ENCODE measurements at places on chromosomes 3 and 15. TPM values are rescaled to one million over a fixed set of nuclear protein-coding genes. Genes with fewer than 3 reads are reported as not detected.
A peak's percentile ranks its signal among the peaks of the same experiment; 100 is the strongest.

OR5K2 gene
- total RNA-seq = not detected

CMTM6 gene
- 82.0 TPM for total RNA-seq

ACOX2 gene
- total RNA-seq = 26.0 TPM

ATP2B2 gene
- 0.36 TPM for total RNA-seq

TOPBP1 gene
- total RNA-seq = 16.1 TPM

DNA sequence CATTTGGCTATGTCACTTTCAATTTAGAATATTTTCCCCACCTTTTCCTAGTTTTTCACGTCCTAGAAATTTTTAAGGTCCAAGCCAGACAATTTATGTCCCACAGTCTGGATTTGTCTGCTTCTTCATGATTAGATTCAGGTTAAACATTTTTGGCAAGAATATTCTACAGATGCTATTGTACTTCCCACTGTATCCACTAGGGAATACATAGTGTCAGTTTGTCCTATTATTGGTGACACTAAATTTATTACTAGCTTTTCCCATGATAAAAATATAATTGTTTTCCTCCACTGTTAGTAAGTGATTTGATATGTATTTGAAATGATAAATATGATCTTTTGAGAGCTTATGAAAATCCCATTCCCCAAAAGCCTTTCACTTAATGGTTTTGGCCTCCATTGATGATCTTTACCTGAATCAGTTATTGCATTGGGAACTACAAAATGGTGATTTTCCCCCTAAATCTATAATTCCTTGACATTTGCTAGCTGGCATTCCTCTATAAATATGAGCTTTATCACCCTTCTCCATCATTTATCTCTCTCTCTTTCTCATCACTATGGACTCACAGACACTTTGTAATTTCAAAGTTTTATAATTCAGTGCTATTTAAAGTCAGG lies 8.3 kb downstream of the ARL14 start:
- H3K36me3 ChIP-seq = no peaks in the 10 kb centered on the region
- no peaks in the 10 kb centered on the region for H3K4me1 ChIP-seq
- no peak overlapping the region for H3K27ac ChIP-seq
- DNase-seq = no peak
- no peaks in the 10 kb centered on the region for H3K27me3 ChIP-seq

DNA sequence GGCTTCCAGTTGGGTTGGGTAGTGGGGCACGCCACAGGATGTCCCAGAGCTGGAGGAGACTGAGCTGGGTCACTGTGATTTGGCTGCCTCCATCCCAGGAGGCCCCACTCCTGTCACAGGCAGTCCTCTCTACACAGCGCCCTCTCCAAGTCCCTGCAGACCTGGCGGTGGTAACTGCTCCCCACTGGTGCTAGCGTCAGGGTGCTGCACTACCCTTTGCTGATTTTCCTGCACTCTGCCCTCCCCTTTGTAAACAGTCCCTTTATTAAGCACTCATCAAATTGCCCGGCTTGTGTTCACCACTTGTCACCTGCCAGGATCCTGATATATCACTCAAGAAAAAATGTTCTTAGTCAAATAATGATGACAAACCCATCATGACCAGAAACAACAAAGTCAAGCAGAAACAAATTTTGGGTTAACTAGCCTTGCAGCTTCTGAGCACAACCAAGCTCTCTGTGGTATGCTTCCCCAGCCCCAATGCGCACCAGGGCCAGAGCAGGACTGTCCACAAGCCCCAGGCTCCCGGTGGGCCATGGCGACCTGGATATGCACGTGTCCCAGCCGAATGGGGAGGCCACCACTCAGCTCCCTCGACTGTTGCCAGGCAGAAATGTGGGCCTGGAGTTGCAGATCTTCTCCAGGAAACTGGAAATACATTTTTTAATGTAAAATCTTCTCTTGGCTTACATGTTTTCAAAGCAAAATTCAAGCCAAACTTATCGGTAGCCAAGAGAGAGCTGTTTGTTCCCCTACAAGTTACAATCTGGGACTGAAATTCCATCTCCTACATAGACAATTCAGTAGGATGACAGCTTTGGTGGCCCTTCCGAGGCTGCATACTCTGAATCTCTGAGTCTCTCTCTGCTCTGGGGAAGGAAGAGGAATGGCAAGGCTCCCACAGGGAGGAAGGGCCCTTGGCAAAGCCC lies 24.5 kb downstream of the MEGF11 start:
- DNase-seq = no peak
- H3K4me1 ChIP-seq = no peaks in the 10 kb centered on the region
- no peak overlapping the region for H3K4me3 ChIP-seq
- no peaks in the 10 kb centered on the region for H3K36me3 ChIP-seq

DNA sequence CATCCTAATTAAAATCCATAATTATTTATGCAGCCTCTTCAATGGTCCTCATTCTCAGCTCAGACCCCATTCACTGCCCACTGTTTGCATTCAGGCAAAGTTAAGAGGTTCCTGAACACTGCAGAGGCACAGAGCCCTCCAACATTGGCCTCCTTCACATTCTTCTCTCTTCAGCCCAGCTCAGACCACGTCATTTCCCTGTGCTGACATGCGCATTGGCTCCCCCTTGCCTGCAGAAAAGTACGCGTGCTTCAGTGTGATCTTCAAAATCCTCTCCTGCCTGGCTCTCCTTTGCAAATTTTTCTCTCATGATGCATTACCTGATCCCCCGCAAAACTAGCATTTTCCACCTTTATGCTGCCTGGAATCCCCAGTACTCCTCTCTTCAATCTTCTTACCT lies 552.3 kb downstream of the NTRK3 start:
- no peaks in the 10 kb centered on the region for H3K27me3 ChIP-seq
- no peaks in the 10 kb centered on the region for H3K4me1 ChIP-seq
- no peak overlapping the region for H3K4me3 ChIP-seq
- H3K27ac ChIP-seq = no peak overlapping the region
- no peak for DNase-seq

- DNase-seq = no peak
- H3K27ac ChIP-seq = no peak overlapping the region
- no peak overlapping the region for H3K4me3 ChIP-seq
- peaks cover 3% of the 10 kb centered on the region for H3K36me3 ChIP-seq
- no peaks in the 10 kb centered on the region for H3K4me1 ChIP-seq
Observed at GRCh38 chr15:60518511-60518910, 39.6 kb upstream of the ICE2 start.

- no peak overlapping the region for H3K27ac ChIP-seq
- H3K36me3 ChIP-seq = no peaks in the 10 kb centered on the region
- DNase-seq = no peak
- no peaks in the 10 kb centered on the region for H3K4me1 ChIP-seq
- no peaks in the 10 kb centered on the region for H3K27me3 ChIP-seq
Observed at GRCh38 chr3:169082076-169082475, 581.4 kb downstream of the MECOM start.

- no peak overlapping the region for H3K27ac ChIP-seq
- no peaks in the 10 kb centered on the region for H3K27me3 ChIP-seq
- H3K36me3 ChIP-seq = no peaks in the 10 kb centered on the region
- H3K4me1 ChIP-seq = no peaks in the 10 kb centered on the region
Observed at GRCh38 chr3:43215663-43216275, 70.6 kb upstream of the SNRK start.

DNA sequence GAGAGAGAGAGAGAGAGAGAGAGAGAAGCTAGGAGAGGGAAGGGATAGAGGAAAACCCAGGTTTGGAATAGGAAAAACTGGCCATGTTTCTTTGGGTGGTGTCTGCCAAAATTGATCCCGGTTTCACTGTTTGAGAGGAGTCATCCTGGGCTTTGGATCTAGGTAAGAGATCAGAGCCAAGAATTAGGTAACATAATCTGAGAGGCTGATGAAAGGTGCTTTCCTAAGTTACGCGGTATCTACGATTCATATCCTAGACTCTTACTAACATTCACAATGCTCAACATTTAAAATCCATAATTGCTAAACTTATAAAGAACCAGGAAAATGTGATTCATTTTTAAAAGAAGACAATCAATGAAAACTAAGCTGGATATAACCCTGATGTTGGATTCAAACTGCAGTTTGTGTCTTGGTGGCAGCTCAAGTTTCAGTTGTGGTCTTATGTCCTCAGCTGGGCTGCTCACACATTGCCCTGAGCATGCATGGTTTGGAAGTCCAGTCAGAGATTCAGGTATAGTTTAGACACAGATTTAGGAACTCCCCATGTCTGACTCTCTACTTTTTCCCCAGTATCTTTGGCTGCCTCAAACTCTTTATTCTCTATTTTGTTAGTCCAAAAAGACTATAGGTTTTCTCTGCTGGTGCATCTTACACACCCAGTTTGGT lies 42.5 kb upstream of the FMN1 start:
- DNase-seq = no peak
- no peak overlapping the region for H3K4me3 ChIP-seq
- no peaks in the 10 kb centered on the region for H3K36me3 ChIP-seq
- H3K27me3 ChIP-seq = no peaks in the 10 kb centered on the region
- H3K27ac ChIP-seq = no peak overlapping the region

- H3K27ac ChIP-seq = no peak overlapping the region
- no peak for DNase-seq
- no peak overlapping the region for H3K4me3 ChIP-seq
- H3K36me3 ChIP-seq = no peaks in the 10 kb centered on the region
Observed at GRCh38 chr3:114640126-114640525, 346.3 kb downstream of the TIGIT start.

DNA sequence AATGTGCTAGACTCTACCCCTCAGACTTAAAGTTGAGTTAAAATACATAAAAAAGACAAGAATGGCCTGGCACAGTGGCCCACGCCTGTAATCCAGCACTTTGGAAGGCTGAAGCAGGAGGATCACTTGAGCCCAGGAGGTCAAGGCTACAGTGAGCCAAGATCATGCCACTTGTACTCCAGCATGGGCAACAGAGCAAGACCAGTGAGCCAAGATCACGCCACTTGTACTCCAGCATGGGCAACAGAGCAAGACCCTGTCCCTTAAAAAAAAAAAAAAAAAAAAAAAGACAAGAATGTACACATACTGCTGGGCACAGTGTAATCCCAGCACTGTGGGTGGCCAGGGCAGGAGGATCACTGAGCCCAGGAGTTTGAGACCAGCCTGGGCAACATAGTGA lies 17.4 kb downstream of the DIS3L start:
- peak; percentile 18 for DNase-seq
- H3K27me3 ChIP-seq = no peaks in the 10 kb centered on the region
- no peak overlapping the region for H3K27ac ChIP-seq
- H3K4me1 ChIP-seq = no peaks in the 10 kb centered on the region

GRCh38 chr15:74613953-74614743 lies 1.5 kb upstream of the CLK3 start:
- peak overlapping the region; percentile 99 for H3K27ac ChIP-seq
- no peak for DNase-seq
- peaks cover 32% of the 10 kb centered on the region for H3K4me1 ChIP-seq
- peak overlapping the region; percentile 77 for H3K4me3 ChIP-seq
- no peaks in the 10 kb centered on the region for H3K27me3 ChIP-seq
- peaks cover 4% of the 10 kb centered on the region for H3K36me3 ChIP-seq

- no peaks in the 10 kb centered on the region for H3K36me3 ChIP-seq
- no peak overlapping the region for H3K27ac ChIP-seq
- no peaks in the 10 kb centered on the region for H3K27me3 ChIP-seq
Observed at GRCh38 chr15:65631503-65631902, 9.8 kb downstream of the SLC24A1 start.

GRCh38 chr15:57376696-57377477 lies 582 bp downstream of the CGNL1 start:
- H3K36me3 ChIP-seq = no peaks in the 10 kb centered on the region
- H3K4me1 ChIP-seq = peaks cover 16% of the 10 kb centered on the region
- H3K27me3 ChIP-seq = peaks cover 57% of the 10 kb centered on the region
- peak overlapping the region; percentile 73 for H3K4me3 ChIP-seq

DNA sequence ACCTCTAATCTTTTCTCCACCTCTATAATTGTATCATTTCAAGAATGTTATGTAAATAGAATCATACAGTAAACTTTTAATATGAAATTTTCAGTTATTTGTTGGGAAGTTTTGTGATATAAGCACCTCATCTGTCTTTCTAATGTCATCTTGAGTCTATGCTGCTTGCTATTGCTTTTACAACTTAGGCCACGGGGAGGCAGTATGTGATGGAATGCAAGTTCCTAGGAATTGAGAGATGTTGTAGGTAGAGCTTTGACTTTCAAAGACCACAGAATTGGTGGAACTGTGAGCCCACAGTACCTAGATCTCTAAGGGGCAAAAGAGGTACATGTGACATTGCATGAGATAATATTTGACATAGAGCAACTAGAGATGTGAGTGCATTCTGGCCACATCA lies 328.3 kb downstream of the MFSD1 start:
- H3K36me3 ChIP-seq = no peaks in the 10 kb centered on the region
- H3K27ac ChIP-seq = no peak overlapping the region
- H3K4me3 ChIP-seq = no peak overlapping the region
- H3K27me3 ChIP-seq = no peaks in the 10 kb centered on the region

DNA sequence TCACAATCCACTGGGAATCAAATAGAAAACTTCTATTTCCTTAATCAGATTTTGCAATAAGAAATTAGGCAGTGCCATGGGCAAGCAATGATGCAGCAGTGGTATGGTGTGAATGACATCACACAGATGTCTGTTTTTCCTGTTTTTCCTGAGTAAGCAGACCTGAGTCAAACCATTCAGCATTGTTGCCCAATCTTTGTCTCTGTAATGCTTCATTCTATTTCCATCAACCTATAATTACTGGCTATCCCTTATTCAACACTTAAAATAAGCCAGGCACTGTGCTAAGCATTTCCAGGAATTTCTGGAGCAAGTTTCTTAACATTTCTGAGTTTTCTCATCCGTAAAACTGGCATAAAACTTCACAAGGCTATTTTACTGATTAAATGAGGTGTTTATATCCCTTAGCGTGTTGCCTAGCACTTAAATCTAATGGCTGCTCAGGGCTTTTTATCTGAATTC lies 11.3 kb upstream of the OXSR1 start:
- no peak overlapping the region for H3K27ac ChIP-seq
- H3K4me1 ChIP-seq = no peaks in the 10 kb centered on the region
- no peaks in the 10 kb centered on the region for H3K36me3 ChIP-seq
- H3K4me3 ChIP-seq = no peak overlapping the region
- no peak for DNase-seq

Measured in sigmoid colon (tissue), 7 donors.